LNCaP clone FGC (cell line): ENCODE measurements at places on chromosomes 1 and 21.

- DNase-seq = no peak
Observed at GRCh38 chr21:42117967-42118780, 47.1 kb downstream of the UMODL1 start.

GRCh38 chr1:30029677-30030076 is 693.7 kb downstream of the MATN1 start:
- DNase-seq = no peak

GRCh38 chr1:49854741-49855140 is 169.0 kb downstream of the AGBL4 start:
- no peak for DNase-seq

GRCh38 chr1:203028784-203029553 is 2.7 kb downstream of the PPFIA4 start:
- DNase-seq = no peak

DNA sequence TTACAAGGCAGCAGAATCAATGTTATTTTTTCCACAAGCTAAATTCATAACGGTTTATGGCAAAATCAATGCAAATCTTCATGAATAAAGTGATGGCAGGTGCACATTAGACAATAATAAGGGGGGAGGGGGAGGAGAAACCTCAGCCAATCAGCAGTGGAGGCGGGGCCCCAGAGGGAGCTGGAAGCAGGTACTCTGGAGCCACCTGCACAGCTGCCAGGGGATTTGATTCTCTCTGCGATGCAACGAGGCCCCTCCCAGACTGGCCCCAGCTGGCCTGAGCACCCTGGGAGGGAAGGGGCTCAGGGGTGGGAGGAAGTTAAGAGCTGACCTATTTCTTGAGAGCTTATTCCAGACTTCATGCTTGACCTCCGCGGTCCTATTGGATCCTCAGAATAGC is 127.8 kb upstream of the IGSF21 start:
- no peak for DNase-seq

DNA sequence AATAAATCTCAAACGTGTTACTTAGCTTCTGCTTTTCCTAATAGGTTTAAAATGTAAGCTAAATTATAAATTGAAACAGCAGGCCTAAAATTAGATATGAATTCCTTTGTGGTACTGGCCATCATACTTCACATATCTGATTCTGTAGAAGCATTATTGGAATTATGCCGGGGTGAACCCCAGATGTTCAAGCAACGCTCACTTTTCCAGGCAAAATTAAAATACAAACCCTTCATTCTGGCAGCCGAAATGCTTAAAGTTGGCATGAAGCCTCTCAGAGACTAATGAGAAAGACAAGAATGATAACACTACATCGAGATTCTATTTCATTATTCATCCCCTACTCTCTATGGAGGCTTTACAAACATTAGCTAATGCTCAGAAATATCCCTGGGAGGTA is 1352.7 kb upstream of the ADGRL2 start:
- DNase-seq = no peak

DNA sequence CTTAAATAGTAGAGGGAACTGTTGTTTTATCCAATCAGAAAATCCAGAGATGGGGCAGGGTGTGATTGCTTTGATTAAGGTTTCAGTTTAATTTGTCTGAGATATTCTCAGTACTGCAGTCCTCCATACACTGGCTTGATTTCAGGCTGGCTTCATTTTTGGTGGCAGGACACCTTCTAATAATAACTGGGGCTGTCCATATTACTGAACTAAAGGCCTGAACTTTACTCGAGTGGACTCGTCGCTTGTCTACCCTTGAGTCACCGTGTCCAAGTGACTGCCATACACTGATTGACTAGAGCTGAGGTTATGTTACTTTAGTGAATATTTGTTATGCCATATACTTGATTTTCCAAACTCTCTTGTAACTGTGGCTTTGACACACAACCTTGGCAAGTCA is 228.8 kb downstream of the DNAH14 start:
- DNase-seq = no peak
